CD8-positive, alpha-beta memory T cell (primary cell): ENCODE measurements at places on chromosomes 16 and 17. TPM values are rescaled to one million over a fixed set of nuclear protein-coding genes. Genes with fewer than 3 reads are reported as not detected.

RNPS1 gene
- total RNA-seq: 367 TPM

TERB1 gene
- 0.20 TPM for total RNA-seq

- DNase-seq: no peak
Observed at GRCh38 chr17:43314611-43315011, 80.8 kb upstream of the RNU2-1 start.

GRCh38 chr17:78010759-78011158, 52.3 kb downstream of the TNRC6C start:
- DNase-seq: no peak

GRCh38 chr16:66523861-66524354, 26.0 kb downstream of the TK2 start:
- DNase-seq: peak; percentile 65

DNA sequence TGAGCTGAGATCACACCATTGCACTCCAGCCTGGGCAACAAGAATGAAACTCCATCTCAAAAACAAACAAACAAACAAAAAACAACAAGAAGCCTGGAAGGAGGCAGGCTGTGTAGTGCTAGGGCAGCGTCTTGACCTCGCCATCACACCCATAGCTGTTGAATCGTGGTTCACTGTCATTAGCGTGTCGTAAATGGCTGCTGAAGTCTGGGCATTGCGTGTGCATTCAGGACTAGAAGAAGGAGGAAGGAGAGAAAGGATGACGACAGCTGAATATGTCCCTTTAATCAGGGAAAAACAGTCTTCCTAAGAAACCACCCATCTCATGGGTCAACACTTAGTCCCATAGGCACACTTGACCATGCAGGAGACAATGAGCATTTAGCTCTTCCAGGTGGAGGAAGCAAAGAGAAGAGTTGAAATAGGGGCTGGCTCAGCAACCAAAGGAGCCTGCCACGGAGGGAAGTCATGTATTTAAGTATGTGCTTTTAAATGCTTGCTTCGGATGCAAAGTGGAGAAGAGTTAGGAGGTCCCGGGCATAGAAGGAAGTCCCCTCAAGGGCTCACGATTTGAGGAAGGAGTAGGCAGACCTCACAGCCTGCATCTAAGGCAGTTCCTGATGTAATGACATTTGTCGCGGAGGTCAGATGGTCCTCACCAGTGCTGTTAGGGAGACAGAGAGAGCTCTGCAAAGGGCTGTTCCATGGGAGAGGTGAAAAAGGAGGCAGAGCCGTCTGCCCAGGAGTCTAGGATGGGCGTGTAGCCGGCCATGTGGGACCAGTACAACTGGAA, 8.8 kb downstream of the PRSS22 start:
- no peak for DNase-seq
